ENCODE measurements at places on chromosomes 3 and 15.

- DNase-seq, result no peak
These were observed 14.9 kb upstream of the LEKR1 start for GRCh38 chr3:156811089-156811862.

- DNase-seq, result no peak
These were observed 618.7 kb downstream of the EDEM1 start for GRCh38 chr3:5806192-5806591.

DNA sequence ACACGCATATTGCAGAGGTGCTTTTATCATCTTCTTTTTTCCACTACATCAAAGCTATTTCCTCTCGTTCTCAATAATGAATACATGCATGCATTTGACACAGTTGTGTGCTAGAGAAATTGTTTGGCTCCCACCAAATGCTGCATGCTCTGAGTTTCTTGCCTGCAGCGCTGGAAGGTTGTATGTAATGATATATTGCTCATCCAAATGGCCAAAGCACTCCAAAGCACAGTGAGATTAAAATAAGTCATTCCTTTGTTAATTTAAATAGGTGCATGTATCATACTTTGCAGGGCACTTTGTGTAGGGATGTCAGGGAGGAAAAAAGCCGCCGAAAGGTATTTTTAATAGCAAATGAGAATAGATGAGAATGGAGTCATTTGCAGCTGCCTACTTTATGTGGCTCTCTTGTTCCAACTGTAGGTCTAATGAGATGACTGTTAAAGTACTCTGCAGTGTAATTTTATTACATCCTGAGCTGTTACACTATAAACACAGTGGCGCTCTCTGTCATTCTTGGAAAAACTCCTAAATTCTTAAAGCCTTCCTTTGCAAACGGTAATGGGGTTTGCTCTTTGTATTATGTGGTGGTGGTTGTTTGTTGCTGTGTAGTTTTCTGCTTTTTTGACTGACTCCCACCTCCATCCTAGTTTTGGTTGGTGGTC is 56.9 kb upstream of the SKOR1 start:
- no peak for DNase-seq

DNA sequence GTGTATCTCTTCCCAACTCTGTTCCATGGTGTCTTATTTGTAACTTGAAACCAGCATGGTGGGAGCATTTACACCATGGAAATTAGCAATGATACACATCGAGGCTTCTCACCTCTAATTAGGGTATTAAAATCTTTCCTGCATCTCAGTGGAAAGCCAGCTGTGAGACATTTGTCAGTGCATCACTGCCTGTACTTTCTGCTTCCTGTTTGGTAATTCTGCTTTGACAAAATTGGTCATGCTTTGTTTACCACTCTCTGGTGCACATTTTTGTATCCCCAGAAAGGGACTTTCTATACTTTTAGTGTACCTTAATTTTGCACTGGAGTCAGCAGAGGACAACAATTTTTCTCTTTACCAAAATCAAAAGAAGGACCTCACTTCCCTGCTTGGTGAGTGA is 402.1 kb downstream of the PDCD6IP start:
- DNase-seq, result no peak

DNA sequence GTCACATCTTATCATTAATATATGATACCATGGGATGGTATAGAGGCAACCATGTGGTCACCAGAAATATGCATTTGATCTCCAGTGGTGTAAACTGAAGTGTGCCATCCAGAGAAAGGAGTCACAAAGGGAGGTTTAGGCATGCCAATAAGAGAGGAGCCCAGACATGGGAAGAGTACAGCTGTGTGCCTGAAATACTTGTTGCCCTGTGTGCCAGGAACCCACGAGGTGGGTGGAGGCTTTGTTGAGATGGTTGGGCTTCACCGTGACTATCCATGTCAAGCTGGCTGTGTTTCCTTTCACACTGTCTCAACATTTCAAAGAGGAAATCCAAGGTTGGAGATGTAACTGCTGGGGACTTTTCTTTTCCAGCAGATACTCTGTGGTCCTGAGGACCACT is 43.5 kb downstream of the CACNA2D3 start:
- no peak for DNase-seq

GRCh38 chr3:179286331-179286730 is 35.4 kb upstream of the KCNMB3 start:
- no peak for DNase-seq

- DNase-seq, result peak; percentile 67
These were observed at the start of gene SEMA7A for GRCh38 chr15:74433592-74434262. Gene SEMA7A, minus strand, starts transcription at chr15:74433958. Its CDS starts 40 bp downstream, at chr15:74433918.

DNA sequence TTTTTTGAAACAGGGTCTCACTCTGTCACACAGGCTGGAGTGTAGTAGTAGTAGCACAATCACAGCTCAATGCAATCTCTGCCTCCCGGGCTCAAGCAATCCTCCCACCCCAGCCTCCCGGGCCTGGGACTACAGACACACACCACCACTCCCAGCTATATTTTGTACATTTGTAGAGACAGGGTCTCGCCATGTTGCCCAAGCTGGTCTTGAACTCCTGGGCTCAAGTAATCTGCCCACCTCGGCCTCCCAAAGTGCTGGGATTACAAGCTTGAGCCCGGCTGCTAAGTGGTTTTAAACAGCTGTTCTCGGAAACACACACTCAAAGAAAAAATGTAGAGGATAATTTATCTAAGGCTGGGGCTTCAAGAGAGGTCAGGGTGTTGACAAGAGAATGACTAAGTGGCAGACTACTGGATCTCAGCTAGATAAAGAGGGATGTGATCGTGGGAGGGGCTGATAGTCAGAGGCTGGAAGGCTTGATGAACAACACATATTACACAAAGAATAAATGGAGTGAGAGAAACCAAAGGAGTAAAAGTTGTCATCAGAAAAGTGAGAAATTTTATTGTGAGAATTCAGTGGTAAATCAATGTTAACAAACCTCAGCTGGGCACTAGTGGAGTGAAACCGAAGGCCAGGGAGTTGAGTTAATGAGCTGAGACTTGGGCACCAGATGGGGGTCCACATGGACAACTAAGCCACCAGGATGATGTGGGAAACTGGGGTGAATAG is 6.7 kb downstream of the CCR5AS start:
- no peak for DNase-seq

GRCh38 chr15:95957861-95958260 is 372.6 kb upstream of the NR2F2 start:
- DNase-seq, result no peak

DNA sequence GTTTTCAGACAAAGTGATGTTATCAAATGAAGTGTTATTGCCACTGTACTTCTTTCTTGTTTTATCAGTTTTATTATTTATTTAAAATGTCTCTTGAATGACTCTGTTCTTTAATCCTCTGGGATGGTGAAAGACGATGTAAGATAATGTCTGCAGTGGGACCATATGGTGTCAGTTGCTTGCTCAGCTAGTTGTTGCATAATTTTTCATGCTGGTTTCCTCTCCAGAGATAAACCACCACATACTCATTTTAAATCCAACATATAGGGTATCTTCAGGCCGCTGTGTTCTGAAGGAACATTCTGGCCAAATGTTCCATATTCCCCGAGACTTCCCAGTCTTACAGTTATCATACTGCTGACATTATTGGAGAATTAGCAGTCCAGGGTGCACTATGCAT is 75.9 kb downstream of the GABRG3 start:
- DNase-seq, result no peak

GRCh38 chr3:55434789-55435188 is 52.3 kb downstream of the WNT5A start:
- no peak for DNase-seq

DNA sequence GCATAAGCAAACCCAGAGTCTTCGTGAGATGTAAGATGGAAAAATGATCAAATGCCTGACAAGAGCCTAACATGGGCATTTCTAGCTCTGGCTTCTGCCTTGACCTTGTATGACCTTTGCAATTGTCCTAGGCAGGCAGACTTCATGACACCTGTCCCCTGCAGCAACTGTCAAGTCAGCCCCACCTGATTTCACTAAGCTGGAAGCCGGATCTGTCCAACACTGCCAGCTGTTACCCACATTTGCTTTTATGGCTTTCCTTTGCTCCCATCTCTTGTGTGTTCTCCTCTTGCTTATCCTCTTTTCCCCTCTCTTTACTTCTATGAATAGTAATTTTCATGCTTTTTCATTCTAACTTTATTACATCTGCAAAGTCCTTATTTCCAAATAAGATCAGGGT is 48.5 kb upstream of the TNIK start:
- no peak for DNase-seq

GRCh38 chr15:48688493-48688892 is 43.0 kb upstream of the FBN1 start:
- no peak for DNase-seq

GRCh38 chr15:43975326-43975725 is 148.5 kb downstream of the WDR76 start:
- no peak for DNase-seq

DNA sequence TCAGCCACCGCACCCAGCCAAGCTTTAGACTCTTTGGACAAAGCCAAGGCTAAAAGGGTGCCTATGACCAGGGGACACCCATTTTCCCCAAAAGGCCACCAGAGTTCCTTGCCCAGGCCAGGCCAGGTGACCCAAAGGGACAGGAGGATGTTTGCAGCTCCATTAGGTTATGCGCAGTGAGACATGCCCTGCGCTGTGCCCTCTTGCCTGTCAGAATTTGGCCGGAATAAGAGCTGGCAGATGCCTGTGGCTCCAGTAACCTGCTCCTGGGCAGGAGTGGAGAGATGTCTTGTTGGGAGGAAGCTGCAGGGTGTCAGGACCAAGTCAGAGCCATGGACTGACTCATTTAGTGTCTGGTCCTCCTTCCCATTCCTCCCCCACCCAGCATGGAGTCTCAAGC is 20.5 kb downstream of the DNASE1L3 start:
- DNase-seq, result no peak

DNA sequence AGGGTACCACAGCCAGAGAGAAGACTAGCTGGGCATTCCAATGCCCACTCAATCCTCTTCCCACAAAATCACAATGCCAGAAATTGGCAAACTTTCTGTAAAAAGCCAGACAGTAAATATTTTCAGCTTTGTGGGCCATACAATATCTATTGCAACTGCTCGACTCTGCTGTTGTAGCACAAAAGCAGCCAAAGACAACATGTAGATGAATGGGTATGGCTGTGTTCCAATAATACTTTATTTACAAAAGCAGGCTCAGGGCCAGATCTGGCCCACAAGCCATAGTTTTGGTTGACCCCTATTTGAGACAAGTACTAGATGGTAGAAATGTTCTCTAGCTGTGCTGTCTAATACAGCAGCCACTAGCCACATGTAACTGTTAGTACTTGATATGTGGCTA is 330.9 kb downstream of the ERC2 start:
- no peak for DNase-seq

- DNase-seq, result no peak
These were observed 10.2 kb upstream of the TIPARP start for GRCh38 chr3:156664011-156664830.

DNA sequence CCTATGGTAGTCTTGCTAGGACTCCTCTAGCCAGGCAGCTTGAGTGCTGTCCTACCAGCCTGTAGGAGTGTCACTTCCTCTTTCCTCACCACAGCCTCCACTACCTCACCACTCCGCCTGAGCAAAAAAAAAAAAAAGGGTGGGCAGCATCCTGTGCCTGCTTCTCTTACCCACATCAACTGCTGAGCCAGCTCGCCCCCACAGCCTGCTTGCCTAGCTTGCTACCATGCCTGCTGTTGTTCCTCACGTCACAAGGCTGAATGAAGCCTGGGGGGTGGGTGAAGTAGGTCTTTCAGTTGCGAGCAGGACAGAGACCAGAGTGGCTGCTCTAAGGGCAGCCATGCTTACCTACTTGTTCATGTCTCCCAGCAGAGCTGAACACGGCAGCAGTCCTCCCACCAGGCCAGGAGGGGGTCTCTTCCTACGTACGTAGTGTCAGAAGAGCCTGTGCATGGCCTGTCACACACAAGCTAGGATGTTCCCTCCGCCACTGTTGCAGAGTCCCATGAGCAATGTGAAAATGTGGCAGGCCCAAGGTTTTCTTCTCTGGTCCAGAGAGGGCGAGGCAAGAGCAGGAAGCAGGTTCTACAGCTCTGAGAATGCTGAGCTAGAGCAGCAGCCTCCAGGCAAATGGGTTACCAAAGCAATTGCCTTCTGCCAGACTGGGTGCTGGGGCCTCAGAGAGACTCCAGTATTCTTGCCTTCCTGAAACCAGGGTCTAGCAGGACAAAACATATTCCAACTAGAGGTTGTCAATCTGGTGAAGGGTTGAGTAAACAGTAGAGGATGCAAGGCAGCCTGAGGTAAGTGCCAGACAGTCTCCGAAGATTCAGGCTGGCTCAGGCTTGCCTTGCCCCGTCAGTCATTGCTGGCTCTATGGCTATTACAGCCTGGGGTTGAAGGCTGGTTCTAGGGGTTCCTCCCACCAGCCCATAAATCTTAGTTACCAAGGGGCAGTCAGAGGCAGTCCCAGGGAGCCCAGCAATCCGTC is 8.1 kb downstream of the PPM1M start:
- no peak for DNase-seq

- DNase-seq, result no peak
These were observed 60.8 kb upstream of the UMPS start for GRCh38 chr3:124669470-124669869.

DNA sequence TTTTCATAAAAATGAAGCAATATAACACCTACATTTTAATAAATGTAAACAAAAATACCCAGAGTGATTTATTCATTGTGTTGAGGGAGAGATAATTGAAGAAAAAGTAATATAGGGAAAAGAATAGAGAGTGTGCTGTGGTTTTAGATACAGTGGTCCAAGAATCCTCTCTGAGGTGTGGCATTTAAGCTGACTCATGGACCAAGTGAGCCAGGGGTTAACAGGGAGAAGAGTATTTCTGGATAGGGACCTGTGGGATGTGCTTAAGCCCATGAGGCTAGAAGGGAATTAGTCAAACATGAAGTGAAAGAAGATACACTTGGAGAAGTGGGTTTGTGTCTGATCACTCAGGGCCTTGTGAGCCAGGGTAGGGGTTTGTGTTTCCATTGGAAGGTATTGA is 680.7 kb upstream of the GRM7 start:
- DNase-seq, result no peak
